D721Med (cell line): ENCODE measurements at places on chromosomes 6 and 20.

DNA sequence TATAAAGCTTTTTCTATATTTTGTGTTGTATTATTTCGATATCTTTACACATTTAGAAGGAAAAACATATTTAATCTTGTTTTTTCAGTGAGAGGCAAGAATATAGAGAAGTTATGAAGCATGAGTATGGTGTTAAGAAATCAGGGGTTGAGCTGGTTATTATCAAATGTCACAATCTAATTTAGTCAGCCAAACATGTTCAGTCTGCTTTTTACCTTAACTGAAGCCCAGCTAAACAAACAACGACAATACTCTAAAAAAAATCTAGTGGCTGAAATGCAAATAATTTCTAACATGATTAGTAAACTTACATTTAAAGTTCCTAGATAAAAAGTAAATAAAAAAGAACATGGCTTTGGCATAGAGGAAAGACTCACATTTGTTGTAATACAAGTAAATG is 433.8 kb upstream of the NRSN1 start:
- DNase-seq = no peak

GRCh38 chr20:35739294-35740163 is 2.5 kb downstream of the RBM39 start:
- DNase-seq = no peak

DNA sequence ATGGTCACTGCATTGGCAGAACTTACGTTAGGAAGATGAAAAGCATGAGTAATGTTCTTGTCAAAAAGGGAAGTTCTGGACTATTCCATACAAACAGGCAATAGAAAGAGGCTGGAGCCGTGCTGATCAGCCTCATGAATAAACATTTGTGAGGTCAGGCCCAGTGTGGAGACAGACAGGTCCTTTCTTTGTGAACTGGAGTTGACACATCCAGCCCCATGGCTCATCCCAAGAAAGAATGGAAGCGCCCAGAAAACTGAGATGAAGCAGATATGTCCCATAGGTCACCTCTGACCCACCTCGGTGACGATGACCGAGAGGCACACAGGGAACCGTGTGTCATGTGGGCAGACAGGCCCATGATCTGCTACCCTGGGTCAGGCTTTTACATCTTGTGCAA is 276.0 kb upstream of the SGK1 start:
- DNase-seq = no peak

GRCh38 chr6:148513145-148514071 is 170.8 kb downstream of the SASH1 start:
- DNase-seq = no peak

- no peak for DNase-seq
Measured at GRCh38 chr20:41314386-41314785, 3.1 kb downstream of the ZHX3 start.

DNA sequence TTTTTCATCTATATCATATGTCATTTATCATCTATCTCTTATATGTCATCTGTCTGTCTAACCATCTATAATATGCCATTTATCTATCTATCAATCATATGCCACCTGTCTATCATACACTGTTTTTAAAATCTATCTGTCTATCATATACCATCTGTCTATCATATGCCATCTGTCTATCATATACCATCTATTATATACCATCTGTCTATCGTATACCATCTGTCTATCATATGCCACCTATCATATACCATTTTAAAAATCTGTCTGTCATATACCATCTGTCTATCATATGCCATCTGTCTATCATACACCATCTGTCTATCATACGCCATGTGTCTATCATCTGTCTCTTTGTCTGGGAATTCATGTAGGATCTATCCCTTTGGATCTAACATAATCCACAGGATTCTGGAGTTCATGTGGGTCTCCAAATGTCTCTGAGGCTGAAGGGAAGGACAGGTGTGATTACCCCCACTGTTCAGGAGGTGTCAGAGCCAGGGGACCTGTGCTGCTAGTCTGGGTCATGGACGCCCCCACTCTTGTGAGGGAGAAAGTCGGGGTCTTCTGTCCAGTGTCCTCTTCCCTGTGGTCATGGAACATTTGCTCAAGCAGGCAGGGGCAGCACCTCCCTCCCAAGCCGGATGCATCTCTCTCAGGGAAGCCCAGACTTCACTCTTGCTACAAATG is 36.9 kb upstream of the FRMD1 start:
- no peak for DNase-seq

DNA sequence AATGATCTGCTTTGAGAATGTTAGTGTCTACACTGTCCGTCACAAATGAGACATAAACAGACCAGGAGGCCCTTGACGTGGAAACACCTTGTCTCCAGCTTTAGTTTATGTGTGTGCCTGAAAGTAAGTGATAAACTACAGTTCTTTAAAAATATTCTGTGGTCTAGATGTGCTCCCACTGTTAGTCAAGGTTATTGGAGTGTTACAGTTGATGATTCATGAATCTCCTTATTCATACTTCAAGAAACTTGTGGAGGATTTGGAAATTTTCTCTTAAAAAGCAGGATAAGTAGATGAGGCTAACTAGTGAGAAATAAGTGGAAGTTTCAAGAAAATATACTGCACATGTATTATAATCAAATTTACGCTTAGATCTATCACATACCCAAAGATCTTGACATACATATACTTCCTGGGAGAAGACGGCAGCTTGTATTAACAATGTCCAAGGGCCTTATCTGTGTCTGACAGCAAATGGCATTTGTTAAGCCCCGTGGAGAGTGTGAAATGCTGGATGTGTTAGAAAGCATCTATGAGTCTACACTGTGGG is 90.5 kb upstream of the MBOAT1 start:
- no peak for DNase-seq

DNA sequence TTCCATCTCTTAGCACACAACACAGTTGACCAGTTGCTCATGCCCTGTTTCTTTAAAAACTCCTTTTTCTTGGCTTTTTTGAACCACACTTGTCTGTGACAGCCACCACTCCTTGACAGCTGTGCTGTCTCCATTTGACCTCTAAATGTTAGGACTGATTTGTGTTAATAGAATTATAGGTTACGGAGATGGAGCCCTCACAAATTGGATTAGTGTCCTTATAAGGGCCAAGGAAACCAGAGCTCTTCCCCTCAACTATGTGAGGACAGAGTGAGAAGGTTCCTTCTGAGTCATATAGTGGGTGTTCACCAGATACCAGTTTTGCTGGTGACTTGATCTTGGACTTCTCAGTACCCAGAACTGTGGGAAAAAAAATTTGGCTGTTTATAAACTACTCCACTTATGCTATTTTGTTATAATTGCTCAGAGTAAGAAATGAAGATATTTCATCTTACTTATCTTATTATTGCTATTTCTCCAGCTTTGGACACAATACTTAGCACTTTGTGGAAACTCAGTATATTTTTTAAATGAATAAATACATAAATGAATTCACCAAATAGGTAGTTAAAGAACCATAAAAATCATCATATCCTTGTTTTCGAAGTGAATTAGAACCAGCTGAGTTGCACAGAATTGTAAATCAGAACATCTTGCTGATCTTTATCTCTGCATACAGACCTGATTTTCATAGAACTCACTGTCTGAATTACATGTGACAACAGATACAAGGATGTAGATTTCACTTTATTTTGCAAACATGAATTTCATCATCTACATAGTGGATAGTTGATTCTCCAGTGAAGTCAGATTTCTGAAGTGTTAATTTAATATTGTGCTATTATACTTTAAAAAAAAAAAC is 598.5 kb upstream of the IRAK1BP1 start:
- no peak for DNase-seq

DNA sequence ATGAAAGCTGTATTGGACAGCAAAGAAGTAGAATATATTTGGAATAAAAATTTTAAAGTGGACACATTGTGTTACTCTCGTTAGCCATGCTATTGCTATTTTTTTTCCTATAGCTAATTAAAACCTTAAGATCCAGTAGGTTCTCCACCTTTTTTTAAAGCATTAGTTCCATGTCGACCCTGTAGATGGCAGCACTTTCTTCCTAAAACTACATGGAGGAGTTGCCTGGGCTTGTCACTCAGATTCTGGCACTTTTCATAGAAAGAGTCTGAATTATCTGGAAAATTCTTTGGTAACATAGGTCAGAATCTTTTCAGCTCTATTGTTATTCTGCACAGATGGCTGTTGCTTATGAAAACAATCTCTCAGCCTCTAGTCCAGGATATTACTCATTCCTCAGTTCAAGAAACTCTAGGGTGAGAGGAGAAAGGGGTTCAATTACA is 42.0 kb upstream of the ESR1 start:
- peak; percentile 32 for DNase-seq

DNA sequence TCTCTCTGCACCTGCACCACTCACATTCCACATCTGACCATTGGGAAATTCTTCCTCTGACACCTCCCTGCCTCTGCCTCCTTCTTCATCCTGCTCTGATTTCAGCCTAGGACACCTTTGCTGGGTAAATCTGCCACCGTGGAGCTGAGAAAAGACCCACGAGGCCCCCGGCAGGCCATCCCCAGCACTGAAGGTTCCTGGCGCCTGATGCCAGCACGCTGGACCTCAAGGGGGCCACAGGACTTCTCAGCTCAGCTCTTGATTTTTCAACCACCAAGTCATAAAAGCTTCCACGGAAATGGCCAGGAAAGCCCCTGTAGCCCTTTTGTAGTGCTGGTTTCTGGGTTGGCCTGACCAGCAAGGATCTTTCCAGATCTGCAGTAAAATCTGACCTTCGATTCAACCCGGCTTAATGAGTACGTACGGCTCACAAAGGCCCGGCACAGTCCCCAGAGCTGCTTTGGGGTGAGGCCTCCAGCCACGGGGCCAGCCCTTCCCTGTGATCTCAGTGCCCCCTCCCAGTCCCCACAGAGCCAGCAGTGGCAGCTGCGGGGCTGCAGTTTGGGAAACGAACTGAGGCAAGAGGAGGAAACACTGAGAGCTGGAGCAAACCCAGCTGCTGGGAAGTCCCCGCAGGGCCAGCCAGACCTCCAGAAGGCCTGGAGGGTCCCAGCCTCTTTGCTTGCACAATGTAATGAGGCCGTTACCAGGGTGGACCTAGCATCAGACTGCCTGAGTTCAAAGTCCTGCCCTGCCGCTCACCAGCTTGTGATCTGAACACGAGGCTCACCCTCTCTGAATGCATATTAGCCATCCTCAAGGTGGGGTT is 157.5 kb downstream of the BMP7 start:
- DNase-seq = no peak

DNA sequence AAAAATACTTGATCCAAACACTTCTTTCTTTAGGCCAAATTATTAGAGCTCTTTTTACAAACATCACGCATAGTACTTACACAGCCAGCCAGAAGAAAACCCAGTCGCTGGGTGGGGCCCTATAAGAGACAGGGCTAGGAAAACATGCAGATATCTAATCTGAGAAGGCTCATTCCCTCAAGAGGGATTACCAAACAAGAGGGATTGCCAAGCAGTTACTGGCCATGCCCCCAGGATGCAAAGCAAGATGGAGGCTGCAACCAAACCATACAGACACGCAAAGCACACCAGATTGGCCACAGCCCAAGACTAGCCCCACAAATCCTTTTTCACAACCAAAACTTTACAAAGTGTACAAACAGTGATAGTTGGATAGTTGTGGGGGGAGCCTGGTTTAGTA is 1235.4 kb upstream of the GJE1 start:
- DNase-seq = no peak

- no peak for DNase-seq
Measured at GRCh38 chr20:32527052-32527446, 58.1 kb downstream of the NOL4L start.

DNA sequence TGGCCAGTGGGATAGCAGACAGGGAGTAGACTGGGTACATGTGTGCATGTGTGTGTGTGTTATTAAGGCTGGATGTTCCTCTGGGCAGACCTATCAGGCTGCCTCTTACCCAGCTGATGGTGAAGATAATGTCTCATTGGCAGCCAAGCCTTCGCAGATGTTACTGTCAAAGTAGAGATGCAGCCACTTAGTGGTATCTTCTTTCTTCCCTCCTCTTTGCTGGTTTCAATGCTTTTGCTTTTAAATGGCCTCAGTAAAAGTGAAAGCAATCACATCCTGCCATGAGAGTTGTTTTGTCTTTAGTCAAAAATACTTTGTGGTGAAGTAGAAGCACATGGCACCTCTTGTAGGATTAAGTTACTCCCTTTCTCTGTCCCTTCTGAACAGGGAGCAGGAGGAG is 57.5 kb downstream of the SNRNP48 start:
- DNase-seq = no peak

- DNase-seq = no peak
Measured at GRCh38 chr20:48324744-48325143, 503.1 kb downstream of the PREX1 start.

GRCh38 chr6:3379482-3380060 is 77.3 kb downstream of the SLC22A23 start:
- no peak for DNase-seq

DNA sequence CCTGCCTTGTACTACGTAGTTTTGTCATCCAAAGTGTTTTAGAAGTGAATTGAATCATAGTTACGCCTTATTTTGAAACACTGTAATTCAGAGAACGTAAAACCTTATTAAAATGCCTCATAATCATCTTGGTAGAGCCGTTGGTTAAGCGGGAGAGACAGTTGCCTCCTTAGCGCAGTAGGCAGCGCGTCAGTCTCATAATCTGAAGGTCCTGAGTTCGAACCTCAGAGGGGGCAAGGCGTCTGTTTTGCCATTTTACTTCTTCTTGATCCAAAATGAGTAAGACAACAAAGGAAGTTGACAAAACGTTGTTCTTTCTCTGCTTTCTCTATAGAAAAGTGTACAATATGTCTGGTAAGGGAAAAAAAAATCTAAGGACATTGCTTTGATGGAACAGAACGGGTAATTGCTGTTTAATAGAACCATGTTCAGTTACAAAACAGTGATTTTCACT is 20.7 kb upstream of the TRIM27 start:
- DNase-seq = no peak

DNA sequence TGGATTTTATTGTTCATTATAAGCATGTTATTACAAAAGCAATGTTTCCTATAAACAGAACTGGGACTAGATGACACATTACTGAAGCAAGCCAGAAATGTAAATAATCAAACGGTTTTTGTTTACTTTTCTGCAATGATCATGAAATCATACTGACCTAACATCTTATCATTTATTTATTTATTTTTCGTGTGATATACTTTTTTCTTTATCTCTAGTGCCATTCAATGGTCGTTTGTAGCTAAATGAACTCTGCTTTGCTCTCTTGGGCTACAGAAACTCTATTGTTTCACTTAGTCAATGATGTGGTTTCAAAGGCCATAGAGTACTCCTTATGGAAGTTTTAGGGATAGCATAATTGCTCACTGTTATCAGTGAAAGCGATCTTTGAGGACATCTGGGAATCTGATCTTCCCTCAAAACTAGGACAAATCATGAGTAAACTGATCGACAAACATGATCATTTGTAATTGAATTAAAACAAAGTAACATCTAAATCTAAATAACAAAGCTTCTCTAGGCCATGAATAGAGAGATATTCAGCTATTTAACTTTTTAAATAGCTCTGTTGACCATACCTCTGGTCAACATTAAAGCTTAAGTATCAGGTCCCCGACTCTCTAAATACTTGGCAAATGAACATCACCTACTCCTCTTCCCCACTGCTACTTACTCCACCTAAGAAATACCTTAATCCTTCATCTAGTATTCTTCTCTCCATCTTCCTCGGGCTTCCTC is 933.4 kb downstream of the TFAP2A start:
- no peak for DNase-seq

- no peak for DNase-seq
Measured at GRCh38 chr6:143885116-143885515, 20.8 kb downstream of the ZC2HC1B start.
